ENCODE measurements at places on chromosomes 6 and 20.

GRCh38 chr6:45415315-45415714, 37.6 kb upstream of the SUPT3H start:
- DNase-seq, result no peak

DNA sequence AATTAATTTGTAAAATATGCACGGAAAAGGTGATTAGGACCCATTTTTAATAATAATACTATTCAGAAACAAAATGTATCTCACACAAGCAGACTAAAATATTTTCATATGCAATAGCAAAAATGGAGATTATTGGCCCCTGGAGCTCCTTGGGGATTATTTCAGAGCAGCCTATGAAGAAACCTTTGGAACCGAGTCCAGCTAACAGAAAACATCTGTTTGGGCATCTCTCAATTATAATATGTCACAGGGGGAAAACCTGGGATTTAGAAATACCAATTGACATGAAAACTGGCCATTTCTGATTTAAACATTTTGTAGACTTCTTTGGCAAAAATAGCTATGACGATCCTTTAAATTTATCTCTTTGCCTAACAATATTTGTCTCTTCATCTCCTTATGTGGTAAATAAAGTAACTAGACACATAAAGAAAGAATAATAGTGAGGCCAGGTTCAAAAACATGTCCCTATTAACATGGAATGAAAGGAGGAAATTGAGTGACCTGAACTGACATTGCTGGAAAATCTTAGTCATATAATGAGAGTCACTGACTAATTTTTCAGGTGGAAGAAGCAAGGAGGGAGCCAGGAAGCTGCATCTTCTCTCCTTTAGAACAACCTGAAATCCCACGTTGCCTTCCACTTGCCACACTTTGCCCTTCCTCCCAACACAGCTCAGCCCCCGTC, 199.0 kb downstream of the SOD2 start:
- DNase-seq, result no peak

DNA sequence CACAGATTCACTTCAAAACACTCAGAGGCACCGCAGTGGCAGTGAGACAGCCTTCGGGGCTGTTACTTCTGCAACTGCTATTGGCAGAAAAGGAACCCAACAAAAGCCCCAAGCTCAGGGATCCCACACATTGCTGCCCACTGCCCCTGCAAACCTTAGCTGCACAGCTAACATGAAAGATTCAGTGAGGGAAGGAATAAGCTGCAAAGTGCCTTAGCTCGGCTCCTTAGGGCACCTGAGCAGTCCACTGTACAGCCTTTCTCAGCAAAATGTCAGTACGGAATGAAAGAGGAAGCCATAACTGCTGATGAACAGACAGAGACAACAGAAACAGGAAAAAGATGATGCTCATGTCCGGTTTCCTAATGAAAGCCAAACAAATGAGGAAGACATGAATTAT, 179.7 kb upstream of the SHLD1 start:
- DNase-seq, result no peak

DNA sequence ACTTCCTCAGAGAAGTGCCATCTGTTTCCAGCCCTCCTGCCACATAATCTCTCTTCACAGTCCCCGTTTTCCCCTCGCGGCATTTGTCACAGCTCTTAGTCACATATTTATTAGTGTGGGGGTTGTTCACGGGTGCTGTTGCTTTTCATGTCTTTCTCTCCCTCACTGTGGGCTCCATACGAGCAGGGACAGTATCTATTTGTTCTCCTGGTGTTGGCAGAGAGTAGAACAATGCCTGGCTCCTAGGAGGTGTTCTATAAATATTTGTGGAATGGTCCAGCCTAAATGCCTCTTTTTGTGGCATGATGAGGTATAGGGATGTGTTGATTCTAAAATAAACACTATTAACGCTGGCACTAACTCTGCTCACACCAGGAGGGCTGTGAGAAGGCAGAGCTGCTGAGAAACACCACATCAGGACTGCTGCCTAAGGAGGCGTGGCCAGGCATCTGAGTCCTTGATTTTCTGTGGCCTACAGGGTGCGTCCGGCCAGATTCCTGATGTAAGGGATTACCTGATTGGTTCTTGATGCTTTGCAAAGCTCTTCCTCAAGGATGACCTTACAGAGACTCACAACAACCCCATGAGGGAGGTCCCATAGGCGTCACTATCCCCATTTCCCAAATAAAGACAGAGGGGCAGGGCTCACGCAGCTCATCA, 219.8 kb upstream of the ARID1B start:
- DNase-seq, result no peak

- no peak for DNase-seq
Measured at GRCh38 chr6:73131706-73132105, 93.6 kb downstream of the KHDC1L start.

DNA sequence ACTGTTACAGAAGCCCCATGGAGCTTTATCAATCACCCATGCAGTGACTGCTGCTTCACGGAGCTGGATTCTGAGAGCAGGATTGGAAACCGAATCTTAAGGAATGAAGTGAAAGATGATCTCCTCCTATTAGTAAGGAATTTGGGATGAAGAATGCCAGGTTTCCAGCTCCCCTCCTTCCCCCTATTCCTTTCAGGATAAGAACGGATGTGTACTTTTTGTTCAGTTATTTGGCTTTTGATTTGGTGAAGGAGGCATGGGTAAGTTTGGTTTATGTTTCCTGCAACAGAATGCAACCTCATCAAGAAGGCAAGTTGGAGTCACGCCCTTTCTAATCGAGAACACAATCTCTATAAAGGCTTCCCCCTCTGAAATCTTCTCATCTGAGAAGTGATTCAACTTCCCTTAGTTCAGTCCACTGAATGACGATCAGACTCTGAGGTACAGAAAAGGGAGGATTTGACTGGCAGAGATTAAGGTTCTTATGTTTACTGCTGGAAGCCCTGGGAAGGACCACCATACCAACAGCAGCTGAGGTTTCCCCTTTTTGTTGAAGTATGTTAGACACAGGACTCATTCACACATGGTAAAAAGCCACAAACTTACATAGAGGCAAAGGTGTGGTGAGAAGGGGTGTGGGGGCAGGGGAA, 5.5 kb downstream of the ELMO2 start:
- no peak for DNase-seq

DNA sequence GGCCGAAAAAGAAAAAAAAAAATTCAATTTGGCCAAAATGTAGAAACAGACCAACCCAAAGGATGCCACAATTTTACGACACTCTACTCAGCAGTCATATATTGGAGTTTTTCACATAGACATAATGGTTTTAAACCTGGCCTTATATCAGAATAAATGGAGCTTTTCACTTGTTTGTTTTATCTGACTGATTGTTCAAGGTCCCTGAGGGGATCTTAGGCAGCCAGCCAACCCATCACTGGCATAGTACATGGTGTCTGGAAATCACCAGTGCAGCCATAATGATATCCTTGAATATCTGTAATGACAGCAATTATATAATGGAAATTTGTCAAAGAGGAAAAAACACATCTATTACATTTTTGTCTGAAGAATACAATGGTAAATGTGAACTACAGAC, 96.9 kb downstream of the PRSS35 start:
- DNase-seq, result peak; percentile 97

GRCh38 chr20:57369596-57369995, 18.5 kb downstream of the RAE1 start:
- no peak for DNase-seq

- no peak for DNase-seq
Measured at GRCh38 chr6:99736302-99736701, 129.7 kb downstream of the PRDM13 start.

DNA sequence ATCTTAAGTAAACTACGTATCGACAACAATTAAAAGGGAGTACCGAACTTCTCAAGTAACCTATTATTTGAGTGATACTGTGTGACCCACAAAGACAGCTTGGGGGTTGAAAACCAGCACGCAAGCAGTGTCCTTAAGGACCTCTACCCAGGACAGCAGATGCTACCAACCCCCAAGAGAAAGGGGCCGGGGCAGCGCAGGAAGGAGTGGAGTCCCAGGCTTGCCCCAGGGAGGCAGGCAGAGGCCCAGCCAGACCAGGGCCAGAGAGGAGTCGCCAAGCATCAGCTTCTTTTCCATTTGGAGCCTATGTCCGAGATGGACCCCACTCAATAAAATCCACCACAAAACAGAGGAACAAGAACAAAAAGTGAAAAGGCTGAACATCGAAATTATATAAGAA, 11.9 kb downstream of the DIDO1 start:
- DNase-seq, result no peak

- no peak for DNase-seq
Measured at GRCh38 chr20:19749618-19750071, 8.4 kb upstream of the RIN2 start.

GRCh38 chr20:9280666-9281065, 211.8 kb downstream of the PLCB4 start:
- DNase-seq, result no peak

GRCh38 chr20:21203088-21203656, 77.3 kb downstream of the KIZ start:
- no peak for DNase-seq

GRCh38 chr6:38982470-38982869, 66.1 kb upstream of the GLP1R start:
- DNase-seq, result no peak

- DNase-seq, result no peak
Measured at GRCh38 chr6:85482206-85482904, 32.5 kb downstream of the NT5E start.

DNA sequence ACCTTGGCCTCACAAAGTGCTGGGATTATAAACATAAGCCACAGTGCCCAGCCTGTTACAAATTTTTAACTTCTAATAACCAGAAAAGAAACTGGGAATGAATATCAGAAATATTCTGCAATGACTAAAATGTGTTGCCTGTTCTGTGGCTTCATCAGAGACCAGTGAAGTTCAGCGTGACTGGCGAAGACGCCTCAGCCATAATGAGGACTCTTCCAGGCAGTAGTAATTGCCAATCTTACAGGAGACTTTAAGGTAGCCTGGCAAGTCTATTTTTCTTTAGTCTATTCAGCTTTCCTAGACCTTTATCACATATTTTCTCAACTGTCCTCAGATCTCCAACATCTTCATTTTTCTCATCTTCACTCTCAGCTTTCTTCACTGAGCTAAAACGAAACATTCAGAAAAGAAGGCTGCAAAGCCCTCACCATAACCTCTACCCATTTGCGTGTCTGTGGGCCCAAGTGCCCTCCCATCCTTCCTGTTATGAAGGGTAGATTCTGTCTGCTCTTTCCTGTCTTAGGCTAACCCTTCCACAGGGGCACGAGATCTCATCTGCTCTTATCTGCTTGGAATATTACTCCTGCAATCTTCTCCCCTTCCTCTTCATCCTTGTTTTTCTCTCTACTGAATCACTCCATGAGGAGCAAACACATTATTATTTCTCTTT, 42.0 kb upstream of the OLIG3 start:
- DNase-seq, result no peak

DNA sequence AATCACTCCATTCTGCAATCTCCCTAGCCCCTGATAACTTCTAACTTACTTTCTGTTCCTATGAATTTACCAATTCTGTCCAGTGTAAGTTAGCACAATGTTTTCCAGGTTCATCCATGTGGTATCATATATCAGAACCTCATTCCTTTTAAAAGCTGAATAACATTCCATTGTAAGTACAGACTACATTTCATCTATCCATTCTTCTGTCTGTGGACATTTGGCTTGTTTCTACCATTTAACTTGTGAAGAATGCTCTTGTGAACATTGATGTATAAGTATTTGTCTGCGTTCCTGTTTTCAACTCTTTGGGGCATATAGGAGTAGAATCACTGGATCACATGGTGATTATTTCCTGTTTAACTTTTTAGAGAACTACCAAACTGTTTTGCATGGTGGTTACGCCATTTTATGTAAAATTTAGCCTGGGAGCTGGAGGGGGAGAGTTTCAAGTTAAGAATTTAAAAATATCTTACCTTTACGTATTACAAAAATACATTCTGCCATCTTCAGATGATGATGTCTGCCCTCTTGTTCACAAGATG, 156.5 kb downstream of the BTBD3 start:
- no peak for DNase-seq

DNA sequence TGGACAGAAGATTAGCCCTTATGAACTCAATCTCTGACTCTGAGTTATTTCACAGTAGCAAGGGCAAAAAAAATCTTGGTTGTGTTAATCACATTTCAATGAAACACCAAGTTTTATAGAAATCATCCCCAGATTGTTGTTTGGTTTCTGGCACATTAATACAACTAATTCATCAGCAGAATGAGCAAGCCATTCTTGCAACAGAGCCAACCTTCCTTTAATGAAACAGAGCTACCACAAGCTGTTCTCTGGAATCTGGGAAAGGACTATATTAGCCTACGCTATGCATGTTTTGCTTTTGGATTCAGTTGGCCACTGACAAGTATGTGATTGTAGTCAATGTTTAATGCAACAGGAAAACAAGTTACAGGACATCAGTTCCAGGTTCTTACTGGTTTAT, 13.8 kb upstream of the POPDC3 start:
- no peak for DNase-seq

GRCh38 chr6:54264581-54265272, 43.5 kb upstream of the TINAG start:
- no peak for DNase-seq

- no peak for DNase-seq
Measured at GRCh38 chr6:7269816-7270215, 43.2 kb downstream of the SSR1 start.

GRCh38 chr6:142313284-142313683, 11.5 kb downstream of the ADGRG6 start:
- no peak for DNase-seq

- DNase-seq, result no peak
Measured at GRCh38 chr20:57007171-57007540, 259.3 kb downstream of the BMP7 start.

DNA sequence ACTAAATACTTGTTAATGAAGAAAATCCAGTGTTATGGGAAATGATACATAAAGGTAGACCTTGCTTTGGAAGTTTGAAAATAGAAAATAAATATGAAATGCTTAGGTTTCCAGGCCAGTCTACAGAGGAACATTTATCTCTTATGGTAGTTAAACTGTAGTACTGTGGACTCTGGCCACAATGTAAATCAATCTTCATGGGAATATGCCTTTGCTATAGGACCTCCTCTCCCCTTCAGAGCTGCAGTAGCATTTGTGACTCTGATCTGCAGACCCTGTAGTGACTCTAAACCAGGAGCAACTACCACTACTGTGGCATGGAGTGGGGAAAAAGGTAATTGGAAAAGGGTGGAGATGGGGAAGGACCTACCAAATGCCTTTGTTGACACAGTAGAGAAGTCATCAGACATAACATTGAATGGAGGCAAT, 4.5 kb downstream of the HSPA1A start:
- no peak for DNase-seq

- DNase-seq, result no peak
Measured at GRCh38 chr6:142592876-142593275, 291.1 kb downstream of the ADGRG6 start.

DNA sequence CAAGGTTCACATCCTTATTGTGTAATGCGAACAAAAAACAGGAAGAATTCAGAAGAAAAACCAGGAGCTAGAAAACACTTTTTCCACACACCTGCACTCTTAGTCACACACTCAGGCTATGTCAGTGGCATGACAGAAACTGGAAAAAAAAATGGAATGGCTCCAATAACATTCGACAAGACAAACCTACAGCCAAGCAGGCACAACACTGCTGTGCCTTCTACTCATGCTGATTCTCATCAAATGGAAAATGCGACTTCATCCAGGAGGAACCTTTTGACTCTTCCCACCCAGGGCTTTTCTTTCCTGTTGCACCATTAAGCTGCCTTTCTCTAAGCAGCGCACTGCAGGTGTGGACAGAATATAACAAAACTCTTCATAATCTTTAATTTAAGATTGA, 163.2 kb upstream of the BTBD3 start:
- no peak for DNase-seq

- peak; percentile 23 for DNase-seq
Measured at GRCh38 chr6:31718265-31718664, 3.1 kb downstream of the LY6G6D start.

Data from NCI-H1105 treated with DMSO at 0.1 percent for 48 hours (cell line).